Hepatocyte (in vitro differentiated cells): ENCODE measurements at places on chromosomes 7 and 10. TPM values are rescaled to one million over a fixed set of nuclear protein-coding genes. Genes with fewer than 3 reads are reported as not detected.

Gene SHTN1
- total RNA-seq = 23.2 and 27.7 TPM in 2 replicates

Gene SFTPD
- total RNA-seq = 38.3 and 55.5 TPM in 2 replicates

DNA sequence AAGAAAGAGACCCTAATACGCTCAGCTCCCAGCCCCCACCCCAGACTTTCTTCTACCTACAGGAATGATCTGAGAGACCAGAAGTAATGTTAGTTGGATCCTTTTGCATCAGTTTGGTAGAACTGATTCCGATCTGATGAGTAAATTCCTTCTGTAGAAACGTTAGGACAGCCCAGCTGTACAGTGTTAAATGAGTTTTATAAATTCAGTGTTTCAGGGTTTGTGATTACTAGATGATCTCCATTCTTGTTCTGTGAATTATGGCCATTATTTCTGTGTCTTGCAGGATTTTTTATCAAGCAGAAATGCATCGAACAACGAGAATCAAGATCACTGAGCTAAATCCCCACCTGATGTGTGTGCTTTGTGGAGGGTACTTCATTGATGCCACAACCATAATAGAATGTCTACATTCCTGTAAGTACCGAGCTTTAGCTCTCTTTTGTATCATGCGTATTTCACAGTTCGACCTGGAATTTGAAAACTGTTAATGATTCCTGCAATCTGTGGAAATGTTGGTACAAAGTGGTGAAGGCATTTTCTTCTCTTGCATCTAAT is 5.3 kb downstream of the BMI1 start:
- DNase-seq = no peak

- DNase-seq = no peak
These were observed 43.0 kb downstream of the LOXL4 start for GRCh38 chr10:98224996-98225395.

Gene ANKRD2
- total RNA-seq = not detected in 2 replicates

DNA sequence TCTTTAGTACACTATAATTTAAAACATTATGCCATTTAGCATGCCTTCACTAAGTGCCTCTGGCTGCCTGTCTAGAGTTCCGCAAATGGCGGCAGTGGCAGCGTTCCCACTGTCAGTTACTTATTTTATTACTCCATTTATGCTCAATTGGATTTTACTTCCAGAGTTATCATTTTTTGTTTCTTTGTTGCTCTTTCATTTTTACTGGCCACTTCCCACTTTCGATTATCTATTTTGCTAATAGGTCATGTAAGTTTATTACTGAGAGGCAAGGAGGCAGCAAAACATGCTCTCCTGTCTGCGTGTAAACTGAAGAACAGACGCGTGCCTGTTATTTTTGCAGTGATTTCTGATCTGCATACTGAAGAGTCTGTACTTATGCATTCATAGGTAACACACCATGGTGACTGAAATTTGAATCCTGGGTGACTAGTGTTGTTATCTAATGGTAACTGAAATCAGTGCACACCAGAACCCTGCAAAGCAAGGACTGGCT is 23.1 kb downstream of the KDM7A start:
- DNase-seq = no peak

GRCh38 chr10:43843321-43844101 is 194.8 kb upstream of the ZNF32 start:
- DNase-seq = no peak

DNA sequence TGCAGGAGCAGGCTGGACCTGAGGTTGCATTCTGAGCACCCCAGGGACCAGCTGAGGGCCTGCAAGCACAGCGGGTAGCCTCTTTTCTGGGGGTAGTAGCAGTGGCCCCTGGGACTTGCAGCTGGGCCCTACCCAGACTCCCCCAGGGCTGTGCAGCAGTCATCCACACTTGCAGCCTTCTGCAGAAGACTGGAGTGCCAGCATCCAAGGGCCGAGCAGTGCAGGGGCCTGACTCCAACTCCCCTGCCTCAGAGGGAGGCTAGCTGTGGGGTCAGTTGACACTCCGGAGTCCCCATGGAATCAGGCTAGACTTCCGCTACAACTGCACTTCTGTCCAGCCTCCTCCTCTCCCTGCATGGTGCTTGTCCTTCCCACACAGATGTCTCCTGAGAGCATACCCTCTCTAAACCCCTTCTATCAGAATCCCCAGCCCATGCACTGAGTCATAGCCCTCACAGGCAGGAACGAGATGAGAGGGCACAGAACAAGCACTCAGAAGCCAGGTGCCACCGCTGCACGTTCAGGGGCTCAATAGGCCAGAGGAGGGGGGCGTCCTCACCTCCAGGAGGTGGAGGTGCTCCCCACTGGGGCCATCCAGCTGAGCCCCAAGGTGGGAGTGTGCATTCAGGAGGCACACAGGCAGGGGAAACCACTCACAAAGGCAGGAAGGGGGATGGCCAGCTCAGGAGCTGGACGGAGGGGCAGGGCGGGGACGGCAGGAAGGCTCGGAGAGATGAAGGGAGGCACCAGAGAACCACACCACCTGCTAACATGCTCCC is 7.5 kb downstream of the RASGEF1A start:
- no peak for DNase-seq

Gene PILRA
- total RNA-seq = 0.24 and 2.2 TPM in 2 replicates

GRCh38 chr7:101163279-101164070 is 1.9 kb downstream of the VGF start:
- DNase-seq = no peak

DNA sequence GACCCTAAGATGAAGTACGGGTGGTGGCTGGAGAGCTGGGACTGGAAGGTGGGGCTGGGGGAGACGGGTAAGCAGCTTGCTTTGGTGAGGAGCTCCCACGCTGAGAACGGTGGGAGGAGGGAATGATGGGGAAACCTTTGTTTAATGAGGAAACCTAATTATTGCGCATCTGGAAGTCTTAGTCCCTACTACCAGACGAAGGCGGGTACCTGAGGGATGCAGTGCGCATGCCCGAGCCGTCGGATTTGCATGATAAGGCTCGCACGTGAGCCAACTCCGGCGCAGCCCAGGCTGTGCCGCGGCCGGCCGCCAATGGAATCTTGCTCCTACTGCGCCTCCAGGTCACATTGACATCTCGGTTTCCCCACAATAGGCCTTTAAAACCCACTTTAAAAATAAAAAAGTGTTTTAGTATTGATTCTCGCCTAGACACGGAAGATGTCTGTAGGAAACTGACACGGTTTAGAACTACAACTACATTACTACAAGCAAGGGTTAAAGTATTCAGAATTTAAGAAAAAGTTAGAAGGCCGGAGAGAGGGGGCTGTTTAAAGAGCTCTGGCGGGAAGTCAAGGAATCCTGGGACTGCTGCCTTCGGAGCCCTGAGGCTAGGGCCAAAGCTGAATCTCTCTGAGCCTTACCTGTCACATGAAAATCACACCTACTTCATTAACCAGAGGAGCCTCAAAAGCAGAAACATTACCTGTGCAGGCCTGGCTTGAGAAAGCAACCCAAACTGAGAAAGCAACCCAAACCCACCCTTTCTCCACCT is 12.1 kb upstream of the DLX6 start:
- DNase-seq = no peak

- DNase-seq = peak; percentile 99
These were observed at the start of gene TMEM209 for GRCh38 chr7:130205084-130205947. TMEM209 (minus strand) TSS chr7:130205406; CDS start chr7:130205375, 31 bp downstream.

Gene CALML3
- total RNA-seq = not detected in 2 replicates

DNA sequence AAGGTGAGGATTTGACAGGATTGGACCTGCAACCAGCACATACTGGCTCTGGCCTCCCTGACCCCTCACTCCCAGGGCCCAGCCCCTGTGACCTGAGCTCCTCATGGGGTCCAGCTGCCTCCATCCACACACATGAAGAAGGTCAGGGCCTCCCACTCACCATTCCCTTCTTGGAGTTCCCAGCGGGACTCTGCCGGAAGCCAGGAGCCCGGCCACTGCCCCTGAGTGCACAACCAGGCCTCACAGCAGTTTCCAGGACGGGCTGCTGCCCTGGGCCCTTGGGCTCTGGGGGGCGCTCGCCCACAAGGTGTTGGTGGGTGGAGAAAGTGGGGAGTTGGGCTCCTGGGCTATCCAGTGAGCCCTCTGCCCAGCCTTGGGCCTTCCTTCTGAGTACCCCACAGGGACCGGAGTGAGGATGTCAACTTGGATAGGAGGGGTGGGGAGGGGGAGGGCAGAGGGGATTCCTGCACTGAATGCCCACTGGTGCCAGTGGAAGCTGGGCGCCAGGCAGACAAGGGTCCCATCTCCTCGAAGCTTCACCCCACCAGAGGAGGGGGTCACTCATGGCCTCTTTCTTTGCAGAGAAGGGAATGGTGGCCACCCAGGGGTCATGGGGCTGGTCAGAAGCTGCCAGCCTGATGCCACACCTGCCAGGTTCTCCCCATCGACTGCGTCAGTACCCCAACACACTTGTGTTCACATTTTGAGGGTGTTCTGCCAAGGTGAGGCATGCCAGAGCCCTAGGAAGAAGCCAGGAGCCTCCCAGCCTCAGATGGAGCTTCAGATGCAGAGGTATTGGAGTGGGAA is 115.3 kb downstream of the PTPN20 start:
- DNase-seq = no peak

Gene HOXA10
- total RNA-seq = 9.9 and 15.1 TPM in 2 replicates

GRCh38 chr10:27944005-27944404 is 54.9 kb downstream of the ODAD2 start:
- DNase-seq = no peak

GRCh38 chr7:26686448-26686981 is 177.9 kb downstream of the SKAP2 start:
- DNase-seq = peak; percentile 62

Gene NANOS1
- 3.8 and 4.5 TPM in 2 replicates for total RNA-seq

- DNase-seq = no peak
These were observed 167.9 kb upstream of the PRSS1 start for GRCh38 chr7:142581341-142581740.

DNA sequence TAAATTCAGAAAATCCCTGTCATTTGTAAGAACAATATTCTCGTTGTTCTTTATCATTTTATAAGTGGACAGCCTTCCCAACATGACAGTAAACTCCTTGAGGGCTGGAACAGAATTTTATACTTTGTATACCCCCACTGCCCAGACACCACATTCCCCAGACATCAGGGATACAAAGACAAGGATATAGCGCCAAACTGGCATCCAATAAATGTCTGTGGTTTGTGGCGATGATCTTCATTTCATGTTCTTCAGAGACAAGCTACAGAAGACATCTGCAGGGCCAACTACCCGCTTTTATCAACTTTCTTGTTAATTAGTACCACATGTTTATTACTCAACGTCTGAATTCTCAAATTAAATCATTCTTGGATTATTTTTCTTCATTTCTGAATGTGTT is 155.9 kb downstream of the ATE1 start:
- peak; percentile 12 for DNase-seq

DNA sequence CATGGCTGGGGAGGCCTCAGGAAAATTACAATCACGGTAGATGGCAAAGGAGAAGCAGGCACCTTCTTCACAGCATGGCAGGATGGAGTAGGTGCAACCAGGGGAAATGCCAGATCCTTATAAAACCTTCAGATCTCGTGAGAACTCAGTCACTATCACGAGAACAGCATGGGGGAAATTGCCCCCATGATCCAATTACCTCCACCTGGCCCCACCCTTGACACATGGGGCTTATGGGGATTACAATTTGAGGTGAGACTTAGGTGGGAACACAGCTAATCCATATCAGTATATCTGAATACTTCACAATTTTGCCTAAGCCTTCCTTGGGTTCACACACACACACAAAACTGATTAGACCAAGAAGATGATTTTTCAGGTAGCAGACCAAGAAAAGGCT is 145.1 kb upstream of the COL1A2 start:
- DNase-seq = no peak

DNA sequence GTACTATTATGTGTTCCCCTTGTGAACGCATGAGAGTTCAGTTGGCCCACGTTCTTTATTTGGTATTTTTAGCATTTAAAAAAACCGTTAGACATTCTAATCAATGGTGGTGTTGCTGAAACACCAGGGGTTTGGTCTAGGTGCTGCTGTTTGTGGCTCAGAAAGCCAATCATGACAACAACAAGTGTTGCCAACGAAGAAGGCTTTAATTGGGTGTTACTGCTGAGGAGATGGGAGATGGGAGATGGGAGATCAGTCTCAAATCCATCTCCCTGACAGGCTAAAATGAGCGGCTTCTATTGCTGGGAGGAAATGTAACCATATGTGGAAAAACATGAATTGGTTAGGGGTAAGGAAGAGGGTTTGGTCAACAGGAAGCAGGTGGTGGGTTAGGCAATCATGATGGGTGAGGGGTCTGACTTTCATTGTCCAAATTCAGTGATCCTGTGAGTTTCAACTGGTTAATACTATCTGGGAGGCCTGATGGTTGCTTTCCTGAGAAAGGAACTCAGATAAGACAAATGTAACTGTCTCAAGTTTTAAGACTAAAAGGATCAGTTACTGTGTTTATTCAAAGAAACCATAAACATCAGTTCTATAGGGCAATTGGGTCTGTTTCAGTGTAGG is 4.6 kb upstream of the ZNF425 start:
- no peak for DNase-seq

Gene IFIT5
- total RNA-seq = 17.1 and 17.5 TPM in 2 replicates

GRCh38 chr7:131781-132482 is 60.4 kb upstream of the FAM20C start:
- peak; percentile 5 for DNase-seq

- DNase-seq = no peak
These were observed 560.9 kb downstream of the DNAJB6 start for GRCh38 chr7:157897681-157898080.

Gene PNLIP
- total RNA-seq = 0.13 TPM in 1 of 2 replicates, not detected in the other

DNA sequence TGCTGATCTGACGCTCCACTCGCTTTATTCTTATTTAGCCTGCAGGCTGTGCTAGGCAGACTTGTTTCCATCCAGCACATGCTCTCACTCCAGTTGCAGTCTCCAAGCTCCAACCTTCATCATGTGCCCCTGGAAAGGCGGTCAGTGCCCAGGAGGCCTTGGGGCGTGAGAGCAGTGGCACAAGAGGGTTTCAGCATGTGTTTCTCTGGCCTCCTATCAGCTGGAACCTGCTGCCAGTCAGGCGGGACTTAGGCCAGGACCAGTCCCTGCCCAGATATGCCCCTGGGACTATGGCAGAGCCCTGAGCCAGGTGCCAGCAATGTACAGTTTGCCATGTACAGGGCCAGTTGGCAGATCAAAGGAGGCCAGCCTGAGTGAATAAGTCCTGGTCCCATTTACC is 330.2 kb upstream of the FZD1 start:
- no peak for DNase-seq

DNA sequence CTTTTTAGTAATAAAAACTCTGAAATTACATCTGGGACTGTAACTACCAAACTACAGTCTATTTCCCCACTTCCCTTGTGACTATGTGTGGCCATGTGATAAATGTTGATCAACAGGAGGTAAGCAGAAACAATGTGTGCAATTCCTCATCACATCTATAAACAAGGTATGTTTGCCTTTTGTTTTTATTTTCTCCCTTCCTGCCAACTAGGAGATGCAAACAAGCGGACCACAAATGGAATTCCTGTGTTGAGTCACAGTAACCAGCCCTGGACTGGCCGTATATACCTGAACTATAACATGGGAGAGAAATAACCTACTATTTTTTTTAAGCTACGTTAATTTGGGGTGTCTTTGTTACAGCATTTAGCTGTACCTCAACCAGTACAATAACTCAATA is 52.5 kb downstream of the SCRN1 start:
- no peak for DNase-seq

Gene TECTB
- 0.08 and 0.10 TPM in 2 replicates for total RNA-seq

Gene UNCX
- total RNA-seq = not detected in 2 replicates
